Thoracic aorta (tissue), 2 donors: ENCODE measurements at places on chromosomes 12 and 14. TPM values are rescaled to one million over a fixed set of nuclear protein-coding genes. Genes with fewer than 3 reads are reported as not detected.

Gene CPM
- 22.1 TPM for total RNA-seq

DNA sequence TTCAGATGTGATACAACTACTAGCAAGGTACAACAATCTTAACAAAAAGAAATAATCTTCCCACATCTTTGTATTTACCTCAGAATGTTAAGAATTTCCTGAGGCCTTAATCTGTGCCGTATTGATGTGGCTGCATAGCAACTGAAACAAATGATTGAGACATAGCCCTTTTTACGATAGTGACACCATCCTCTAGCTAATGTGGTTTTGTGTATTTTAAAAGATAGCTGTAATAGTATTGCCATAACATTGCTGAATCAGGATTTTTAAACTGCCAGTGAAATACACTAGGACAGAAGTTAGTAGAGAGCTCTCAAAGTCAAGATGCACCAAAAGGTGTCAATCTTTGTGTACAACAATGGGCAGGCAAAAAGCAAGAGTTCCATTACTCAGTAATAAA is 11.9 kb downstream of the NPAS3 start:
- no peaks in the 10 kb centered on the region for H3K4me1 ChIP-seq
- H3K27ac ChIP-seq = no peak overlapping the region
- H3K27me3 ChIP-seq = no peaks in the 10 kb centered on the region
- no peak for DNase-seq

DNA sequence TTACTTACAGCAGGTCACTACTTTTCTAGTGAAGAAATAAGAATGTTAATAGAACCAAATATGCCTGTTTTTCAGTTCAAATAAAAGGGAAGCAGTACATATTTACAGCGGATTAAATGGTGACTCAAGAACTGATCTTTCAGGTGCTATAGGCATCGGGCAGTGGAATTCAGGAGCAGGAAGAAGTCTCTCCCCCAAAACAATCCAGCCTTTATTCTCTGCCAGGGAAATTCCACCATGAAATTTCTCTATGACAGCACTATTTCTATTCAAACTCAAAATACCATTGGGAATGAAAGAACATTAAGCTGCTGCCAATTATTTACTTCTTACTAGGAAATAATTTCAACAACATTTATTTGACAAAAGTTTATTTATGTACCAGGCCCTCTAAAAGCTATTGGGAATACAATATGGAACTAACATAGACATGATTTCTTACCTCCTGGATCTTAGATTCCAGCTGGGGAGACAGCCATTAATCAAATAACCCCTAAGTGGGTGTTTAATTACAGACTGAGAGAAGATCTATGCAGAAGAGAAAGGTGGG is 60.3 kb upstream of the KRR1 start:
- H3K27me3 ChIP-seq = no peaks in the 10 kb centered on the region
- no peak overlapping the region for H3K4me3 ChIP-seq
- H3K4me1 ChIP-seq = peaks cover 10% of the 10 kb centered on the region
- DNase-seq = no peak

- H3K4me1 ChIP-seq = no peaks in the 10 kb centered on the region
- no peak for DNase-seq
- H3K36me3 ChIP-seq = no peaks in the 10 kb centered on the region
- no peak overlapping the region for H3K27ac ChIP-seq
- no peak overlapping the region for H3K4me3 ChIP-seq
These were observed 11.4 kb downstream of the GLT1D1 start for GRCh38 chr12:128864516-128865186.

- DNase-seq = no peak
- no peaks in the 10 kb centered on the region for H3K36me3 ChIP-seq
- no peaks in the 10 kb centered on the region for H3K27me3 ChIP-seq
These were observed 11.8 kb upstream of the SYNE2 start for GRCh38 chr14:63840981-63841380.
